ENCODE measurements at places on chromosomes 3 and 15. TPM values are rescaled to one million over a fixed set of nuclear protein-coding genes. Genes with fewer than 3 reads are reported as not detected.

CDHR4 gene
- 0.44 TPM for total RNA-seq

LRRC34 gene
- not detected for total RNA-seq

SERPINI2 gene
- not detected for total RNA-seq

MESP2 gene
- 0.54 TPM for total RNA-seq

TMC3 gene
- total RNA-seq, result not detected

RRP9 gene
- 49.8 TPM for total RNA-seq

SORD gene
- total RNA-seq, result 35.1 TPM
